ENCODE measurements at places on chromosomes 5 and 9. TPM values are rescaled to one million over a fixed set of nuclear protein-coding genes. Genes with fewer than 3 reads are reported as not detected.

- H3K4me3 ChIP-seq = no peak overlapping the region
- no peaks in the 10 kb centered on the region for H3K4me1 ChIP-seq
- no peaks in the 10 kb centered on the region for H3K36me3 ChIP-seq
- H3K27me3 ChIP-seq = no peaks in the 10 kb centered on the region
These were observed 1038.8 kb upstream of the ARRDC3 start for GRCh38 chr5:92421942-92422341.

- no peaks in the 10 kb centered on the region for H3K27me3 ChIP-seq
- no peak for DNase-seq
- no peaks in the 10 kb centered on the region for H3K36me3 ChIP-seq
- H3K27ac ChIP-seq = no peak overlapping the region
- H3K4me1 ChIP-seq = no peaks in the 10 kb centered on the region
These were observed 67.2 kb downstream of the DMRT1 start for GRCh38 chr9:908536-909205.

Gene NEURL1B
- total RNA-seq = 0.20 TPM

GRCh38 chr9:135817951-135818717 is 89.2 kb downstream of the CAMSAP1 start:
- no peak overlapping the region for H3K4me3 ChIP-seq
- peaks cover 80% of the 10 kb centered on the region for H3K36me3 ChIP-seq
- DNase-seq = no peak
- no peaks in the 10 kb centered on the region for H3K27me3 ChIP-seq
- H3K27ac ChIP-seq = no peak overlapping the region
- no peaks in the 10 kb centered on the region for H3K4me1 ChIP-seq

Gene KIF24
- total RNA-seq = 0.32 TPM

GRCh38 chr5:140220032-140220697 is 45.2 kb downstream of the CYSTM1 start:
- no peaks in the 10 kb centered on the region for H3K27me3 ChIP-seq
- no peak overlapping the region for H3K27ac ChIP-seq
- H3K4me3 ChIP-seq = no peak overlapping the region
- H3K36me3 ChIP-seq = no peaks in the 10 kb centered on the region
- DNase-seq = no peak
- no peaks in the 10 kb centered on the region for H3K4me1 ChIP-seq
